SK-MEL-5 (cell line): ENCODE measurements at places on chromosomes 2 and 18. TPM values are rescaled to one million over a fixed set of nuclear protein-coding genes. Genes with fewer than 3 reads are reported as not detected.

DNA sequence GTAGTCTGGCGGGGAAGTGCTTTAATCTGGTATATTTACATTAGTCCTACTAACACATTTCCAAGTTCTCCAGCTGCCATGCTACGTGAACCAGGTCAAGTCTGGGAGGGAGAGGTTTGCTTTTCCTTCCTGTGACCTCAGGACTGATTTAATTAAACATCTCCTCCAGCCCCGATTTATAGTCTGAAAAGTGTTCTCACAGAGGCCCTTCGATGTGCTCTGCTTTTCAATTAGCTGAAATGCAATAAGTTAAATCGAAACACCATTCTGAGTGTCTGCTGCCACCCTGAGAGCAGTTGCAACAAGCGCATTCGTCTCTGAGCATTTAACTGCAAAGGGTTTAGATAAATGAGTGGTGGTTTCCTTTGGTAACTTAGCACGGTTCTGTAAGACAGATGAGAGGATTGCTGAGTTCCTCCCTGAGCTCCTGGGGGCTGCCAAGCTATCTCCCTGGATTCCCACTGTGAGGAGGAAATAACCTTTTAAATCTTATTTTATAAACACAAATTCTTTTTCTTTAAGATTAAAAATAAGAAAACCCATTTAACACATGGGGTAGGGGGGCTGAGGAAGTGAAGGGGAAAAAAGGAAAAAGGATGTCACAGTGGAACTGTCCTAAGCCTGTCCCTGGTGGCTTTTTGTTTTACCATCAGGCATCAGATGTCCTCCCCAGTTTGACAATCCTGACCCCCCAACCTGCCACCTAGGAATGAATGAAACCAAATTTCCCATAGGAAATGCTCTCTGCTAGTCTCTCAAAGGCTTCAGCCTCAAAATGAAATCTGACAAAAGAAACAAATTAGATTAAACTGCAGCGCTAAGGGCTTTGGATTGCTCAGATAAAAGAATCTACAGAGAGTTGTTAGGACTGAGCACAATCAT is 56.5 kb upstream of the CREB1 start:
- DNase-seq: peak; percentile 81

GRCh38 chr18:12121175-12122042 is 27.8 kb downstream of the ANKRD62 start:
- peak; percentile 55 for DNase-seq

- DNase-seq: no peak
Measured at GRCh38 chr2:152376385-152376784, 41.4 kb downstream of the FMNL2 start.

DNA sequence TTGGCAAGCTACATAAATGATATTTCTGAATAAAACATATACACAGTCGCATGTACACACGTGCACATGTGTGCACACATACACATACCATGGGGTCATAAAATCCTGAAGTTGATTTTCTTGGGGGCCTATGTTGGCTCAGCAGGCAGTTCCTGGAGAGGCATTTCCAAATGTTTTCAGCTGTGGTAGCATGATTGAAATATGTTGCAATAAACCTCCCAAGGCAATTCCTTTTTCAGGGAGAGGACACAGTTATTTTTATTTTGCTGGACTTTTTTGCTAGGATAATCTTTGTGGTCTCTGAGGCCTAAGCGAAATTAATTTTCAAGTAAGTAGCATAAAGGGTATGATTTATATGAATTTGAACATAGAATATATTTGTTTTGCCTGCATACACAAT is 126.7 kb upstream of the LTBP1 start:
- DNase-seq: no peak

DNA sequence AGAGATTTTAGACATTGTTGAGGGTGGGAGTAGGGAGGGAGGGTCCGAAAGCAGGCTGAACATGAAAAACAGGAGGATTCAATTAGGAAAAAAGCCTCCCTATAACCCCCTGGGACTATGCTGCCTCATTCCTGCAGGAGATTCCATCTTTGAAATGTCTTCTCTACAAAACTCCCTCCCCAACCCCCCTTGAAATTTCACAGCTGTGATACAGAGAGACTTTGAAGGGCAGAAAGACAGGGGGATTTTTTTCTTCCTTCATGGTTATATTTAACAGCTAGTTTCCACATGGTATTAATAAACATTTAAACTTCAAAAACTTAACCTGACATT is 57.6 kb downstream of the TRIB2 start:
- no peak for DNase-seq

- no peak for DNase-seq
Measured at GRCh38 chr2:219252084-219252483, 959 bp upstream of the TUBA4B start.

- no peak for DNase-seq
Measured at GRCh38 chr2:143255899-143256298, 126.7 kb downstream of the ARHGAP15 start.

GRCh38 chr2:197079832-197080555 is 153.5 kb upstream of the PGAP1 start:
- DNase-seq: no peak

DNA sequence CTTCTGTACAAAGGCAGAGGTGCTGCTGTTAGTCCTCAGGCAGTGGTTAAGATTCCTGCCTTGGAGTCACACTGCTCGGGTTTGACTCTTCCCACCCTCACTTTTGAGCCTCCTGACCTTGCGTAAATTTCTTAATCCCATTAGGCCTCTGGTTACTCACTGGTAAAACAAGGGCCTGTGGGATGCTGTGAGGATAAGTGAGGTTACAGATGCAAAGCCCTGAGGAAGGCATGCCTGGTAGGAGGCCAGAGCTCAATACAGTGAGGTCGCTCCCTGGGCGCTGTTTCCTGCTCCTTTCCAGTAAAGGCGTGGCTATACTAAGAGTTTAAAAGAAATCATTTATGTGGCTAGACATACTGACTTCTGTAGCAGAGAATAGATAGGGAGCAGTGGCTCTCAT is 127.5 kb upstream of the TMEM200C start:
- no peak for DNase-seq

DNA sequence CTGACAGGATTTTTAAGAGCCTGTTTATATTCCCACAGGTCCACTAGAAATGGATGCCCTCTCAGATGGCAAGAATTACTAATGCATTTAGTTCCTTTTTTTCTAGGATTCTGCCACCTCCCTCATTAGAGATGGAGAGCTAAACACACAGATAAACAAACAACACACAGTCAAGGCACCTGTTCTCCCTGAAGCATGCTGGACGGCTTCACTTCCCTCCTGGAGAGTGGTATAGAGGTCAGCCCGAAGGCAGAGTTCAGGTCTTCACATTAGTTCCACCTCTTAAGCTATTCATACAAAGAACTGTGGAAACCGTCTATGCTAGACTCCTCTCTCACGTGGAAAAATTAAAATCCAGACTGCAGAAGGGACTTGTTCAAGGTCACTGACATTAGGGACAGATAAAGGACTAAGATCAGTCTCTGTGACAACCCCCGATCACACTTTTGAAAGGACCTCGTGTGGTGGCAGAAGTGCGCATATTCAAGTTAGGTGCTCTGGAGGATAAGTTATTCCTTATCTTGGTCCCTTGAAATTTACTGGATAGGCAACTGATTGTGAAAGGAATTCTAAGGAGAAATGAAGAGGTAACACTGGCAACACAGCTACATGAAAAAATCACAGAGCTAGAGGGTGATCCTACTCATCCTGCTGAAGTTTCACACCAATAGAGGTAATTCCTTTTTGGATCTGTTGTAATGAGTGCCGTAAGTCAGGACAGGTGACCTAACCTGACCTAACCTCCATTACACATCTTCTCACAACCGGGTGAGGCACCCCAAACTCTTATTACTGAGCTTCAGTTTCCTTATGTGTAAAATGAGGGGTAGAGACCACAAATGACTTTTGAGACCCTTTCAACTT is 75.1 kb downstream of the SPRED2 start:
- DNase-seq: no peak

DNA sequence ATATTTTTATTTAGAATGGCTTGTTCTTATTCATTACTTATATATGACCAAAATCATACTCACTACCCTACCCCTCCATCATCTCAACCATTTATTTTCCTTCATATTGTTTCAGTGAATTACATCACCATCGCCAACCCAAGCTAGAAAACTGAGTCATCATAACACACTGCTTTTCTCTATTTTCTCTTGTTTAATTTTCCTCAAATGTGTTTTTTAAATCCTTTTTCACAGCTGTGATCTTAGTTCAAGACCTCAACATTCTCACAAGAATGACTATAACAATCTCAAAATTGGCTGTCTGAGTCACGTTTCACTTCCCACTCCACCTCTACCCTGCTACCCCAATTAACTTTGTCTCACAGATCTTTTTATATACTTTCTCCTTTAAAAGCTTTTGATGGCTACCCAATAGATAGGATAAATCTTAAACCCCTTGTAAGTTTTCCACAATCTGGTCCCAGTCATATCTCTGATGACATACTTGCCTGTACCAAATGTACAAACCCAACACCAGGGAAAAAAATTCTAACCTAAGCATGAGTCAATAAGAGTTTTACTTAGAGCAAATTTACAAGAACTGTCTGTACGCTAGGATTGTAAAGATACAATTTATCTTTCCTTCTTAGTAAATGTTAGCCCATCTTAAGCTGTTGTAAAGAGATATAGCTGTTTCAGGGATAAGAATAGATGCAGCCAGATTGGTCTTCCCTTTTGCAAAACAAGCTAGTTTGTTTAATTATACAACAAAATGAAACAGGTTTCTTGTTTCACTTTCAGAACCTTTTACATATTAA is 635.1 kb upstream of the SLC39A10 start:
- no peak for DNase-seq

DNA sequence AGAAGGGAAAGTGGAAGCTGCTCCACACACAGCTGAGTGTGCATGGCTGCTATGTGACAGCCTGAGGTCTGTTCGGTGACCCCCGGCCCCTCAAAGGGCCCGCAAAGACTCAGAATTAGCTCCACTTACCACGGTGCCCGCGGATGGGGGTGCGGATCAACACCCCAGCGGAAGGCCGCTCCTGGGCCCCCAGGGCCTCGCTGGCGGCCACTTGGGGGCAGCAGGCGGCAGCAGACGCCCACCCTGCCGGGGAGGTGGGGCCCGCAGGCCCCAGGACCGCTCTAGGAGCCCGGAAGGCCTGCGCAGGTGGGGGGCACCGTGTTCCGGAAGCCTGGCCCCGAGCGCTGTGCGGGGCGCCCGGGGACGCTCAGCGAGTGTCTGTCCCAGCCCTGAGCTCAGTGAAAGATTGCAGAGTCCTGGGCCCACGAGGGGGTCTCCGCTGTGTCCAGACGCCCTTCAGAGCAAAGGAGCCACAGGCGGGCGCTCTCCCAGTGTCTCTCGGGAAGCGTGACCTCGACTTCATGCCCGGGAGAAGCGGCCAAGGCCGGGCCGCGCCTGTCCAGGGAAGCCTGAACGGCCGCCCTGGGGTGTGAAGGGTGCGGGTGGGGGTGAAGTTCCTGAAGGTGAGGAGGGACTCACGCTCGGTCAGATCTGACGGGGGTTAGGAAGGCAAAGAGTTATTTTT is 118.7 kb downstream of the VAPA start:
- no peak for DNase-seq

DNA sequence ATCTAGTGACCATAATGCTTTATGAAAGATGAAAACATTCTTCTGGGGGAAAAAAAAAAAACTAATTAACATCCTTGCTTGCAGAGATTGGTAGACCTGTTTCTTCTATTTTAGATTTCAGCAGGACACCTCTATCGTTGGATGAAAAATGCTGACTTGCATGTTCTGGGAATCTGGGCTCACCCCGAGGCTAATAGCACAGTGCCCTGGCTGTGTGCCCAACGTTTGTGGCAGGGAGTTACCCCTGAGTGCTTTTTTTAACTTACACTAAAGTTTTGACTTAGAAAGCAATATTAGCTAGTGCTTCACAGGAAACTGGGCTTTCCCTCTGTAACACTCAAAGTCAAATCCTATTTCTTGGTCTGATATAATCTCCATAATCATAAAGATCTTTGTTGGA is 233.2 kb downstream of the SLC8A1 start:
- no peak for DNase-seq

GRCh38 chr2:167869200-167869599 is 378.2 kb downstream of the STK39 start:
- DNase-seq: peak; percentile 27

DNA sequence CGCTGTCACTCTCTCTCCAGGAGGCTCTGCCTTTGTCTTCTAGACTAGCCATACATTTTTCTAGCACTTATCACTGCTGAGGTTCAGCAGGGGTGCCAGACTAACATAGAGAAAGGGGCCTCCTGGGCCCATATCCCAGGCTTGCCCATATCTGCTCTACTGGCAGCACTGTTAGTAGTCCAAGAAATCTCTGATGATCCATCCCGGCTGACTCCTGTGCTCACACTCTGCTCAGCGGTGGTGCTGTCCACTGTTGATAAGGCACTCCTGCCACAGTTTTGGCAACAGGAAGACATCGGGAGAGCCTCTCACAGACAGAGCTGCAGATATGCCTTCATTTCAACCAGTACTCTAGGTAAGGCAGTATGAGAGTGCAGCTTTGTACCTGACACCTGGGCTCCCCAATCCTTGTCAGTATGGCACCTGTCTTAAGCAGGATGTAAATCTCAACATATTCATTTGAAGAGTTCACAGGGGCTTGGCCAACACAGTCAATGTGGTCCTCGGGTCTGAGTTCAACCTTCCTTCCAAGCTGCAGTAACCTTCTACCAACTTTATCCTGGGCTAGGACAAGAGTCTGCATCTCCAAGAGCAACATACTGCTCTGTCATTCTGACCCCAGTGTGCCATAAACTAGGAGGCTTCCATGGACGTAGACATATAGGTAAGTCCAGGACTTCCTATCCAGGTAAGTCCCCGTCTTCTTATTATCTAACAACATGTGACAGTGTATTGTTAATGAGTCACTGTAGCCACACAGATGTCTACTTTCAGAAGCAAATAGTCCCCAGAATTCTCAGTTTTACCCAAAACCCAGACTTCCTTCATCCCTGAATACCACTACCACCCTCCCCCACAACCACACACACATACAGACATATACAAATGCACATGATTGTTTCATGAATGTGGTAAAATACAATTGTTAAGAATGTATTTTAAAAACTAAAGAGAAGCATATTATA is 16.2 kb downstream of the KLF7 start:
- DNase-seq: no peak

- DNase-seq: no peak
Measured at GRCh38 chr2:192288295-192288694, 93.6 kb upstream of the TMEFF2 start.

ST6GAL2 gene
- total RNA-seq: not detected in 2 replicates

CAPN10 gene
- total RNA-seq: 15.5 and 20.7 TPM in 2 replicates

MYCN gene
- total RNA-seq: 0.08 and 0.11 TPM in 2 replicates

MFSD6 gene
- 6.7 and 7.2 TPM in 2 replicates for total RNA-seq

SLC14A1 gene
- not detected in 2 replicates for total RNA-seq

ADGRF3 gene
- 0.05 TPM in 1 of 2 replicates, not detected in the other for total RNA-seq

MATN3 gene
- total RNA-seq: 0.34 TPM in 1 of 2 replicates, not detected in the other

SERPINB7 gene
- 0.21 and 0.59 TPM in 2 replicates for total RNA-seq
